CD4-positive, alpha-beta T cell treated with Interleukin-2 at 100 ng/mL for 4 hours (primary cell): ENCODE measurements at places on chromosomes 12 and 14.

DNA sequence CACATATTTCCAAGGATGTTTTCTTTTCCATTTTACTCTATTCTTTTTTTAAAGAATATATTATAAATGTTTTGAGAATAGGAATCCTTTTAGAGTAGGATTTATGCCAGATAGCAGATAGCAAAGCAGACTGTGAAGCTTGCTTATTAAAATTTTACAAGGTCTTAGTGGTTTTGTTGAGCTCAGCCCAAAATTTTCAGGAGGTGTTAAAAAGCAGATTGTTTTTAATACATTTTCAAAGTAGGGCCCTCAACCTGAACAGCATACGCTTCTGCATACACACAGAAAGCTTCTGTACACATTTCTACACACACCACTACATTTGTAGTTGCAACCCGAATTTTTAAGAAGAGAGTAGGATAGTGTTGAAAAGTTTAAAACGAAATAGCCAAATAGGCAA is 151.0 kb downstream of the EPS8 start:
- no peak for DNase-seq

GRCh38 chr12:3755898-3756297 is 3.0 kb upstream of the CRACR2A start:
- no peak for DNase-seq

- no peak for DNase-seq
Observed at GRCh38 chr14:58216544-58216943, 16.6 kb downstream of the ACTR10 start.

GRCh38 chr12:4439736-4440135 is 5.9 kb downstream of the FGF6 start:
- DNase-seq, result no peak

DNA sequence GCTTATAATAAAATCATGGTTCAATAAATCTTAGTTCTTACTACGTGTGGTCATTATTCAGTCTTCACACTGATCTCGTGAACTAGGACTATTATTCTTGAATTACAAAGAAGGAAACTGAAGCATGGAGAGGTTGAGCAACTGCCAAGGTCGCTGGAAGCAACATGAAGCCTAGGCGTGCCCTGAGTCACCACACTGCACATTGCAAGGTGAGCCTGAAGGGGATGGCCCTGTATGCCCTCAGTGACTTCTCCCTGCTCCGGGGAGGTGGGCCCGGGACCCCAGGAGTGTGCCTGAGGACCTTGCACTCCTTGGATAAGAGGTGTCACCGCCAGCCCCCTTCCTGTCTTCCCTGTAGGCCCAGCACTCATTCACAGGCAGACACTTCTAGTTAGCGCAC is 161.6 kb downstream of the CACNA1C start:
- no peak for DNase-seq

DNA sequence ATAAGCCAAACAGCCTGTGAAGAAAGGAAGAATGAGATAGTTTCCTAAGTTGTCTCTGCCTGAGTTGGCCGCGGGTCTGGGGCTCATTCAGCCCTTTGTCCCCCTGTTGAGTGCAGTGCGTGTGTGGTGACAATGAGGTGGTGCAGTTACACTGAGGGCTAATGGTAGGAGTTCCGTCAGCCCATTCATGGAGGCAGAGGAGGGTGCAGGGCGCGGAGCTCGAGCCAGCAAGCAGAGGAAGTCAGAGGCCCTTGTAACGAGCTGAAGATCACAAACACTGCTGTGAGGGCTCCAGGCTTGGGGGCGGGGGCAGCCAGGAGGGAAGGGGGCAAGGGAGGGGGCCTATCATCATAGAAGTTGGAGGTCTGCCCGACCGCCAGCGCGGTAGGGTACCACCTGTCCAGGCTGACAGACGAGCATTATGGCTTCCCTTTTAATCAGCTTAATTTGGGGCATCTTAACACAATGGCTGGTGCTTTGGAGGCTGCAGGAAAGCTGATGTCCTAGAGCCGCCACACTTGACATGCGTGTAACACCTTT is 20.5 kb downstream of the CCND2 start:
- DNase-seq, result peak; percentile 20

DNA sequence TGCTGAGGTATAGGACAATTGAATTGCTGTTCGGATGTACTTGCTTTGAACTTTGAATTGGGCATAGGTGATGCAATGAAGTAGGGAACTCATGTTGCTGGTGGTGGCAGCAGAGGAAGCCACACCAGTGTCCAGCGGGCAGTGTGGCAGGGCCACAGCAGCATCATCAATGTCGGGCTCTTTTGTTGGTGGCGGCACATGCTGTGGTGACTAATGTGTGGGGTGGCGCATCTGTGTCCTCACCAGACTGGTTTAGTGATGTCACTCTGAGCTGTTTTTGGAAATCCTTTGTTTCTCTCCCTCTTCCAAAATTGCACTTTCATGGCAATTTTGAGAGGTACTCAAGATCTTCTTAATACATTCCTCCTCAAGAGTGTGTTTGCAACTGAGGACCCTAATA is 187.6 kb downstream of the ETNK1 start:
- no peak for DNase-seq

DNA sequence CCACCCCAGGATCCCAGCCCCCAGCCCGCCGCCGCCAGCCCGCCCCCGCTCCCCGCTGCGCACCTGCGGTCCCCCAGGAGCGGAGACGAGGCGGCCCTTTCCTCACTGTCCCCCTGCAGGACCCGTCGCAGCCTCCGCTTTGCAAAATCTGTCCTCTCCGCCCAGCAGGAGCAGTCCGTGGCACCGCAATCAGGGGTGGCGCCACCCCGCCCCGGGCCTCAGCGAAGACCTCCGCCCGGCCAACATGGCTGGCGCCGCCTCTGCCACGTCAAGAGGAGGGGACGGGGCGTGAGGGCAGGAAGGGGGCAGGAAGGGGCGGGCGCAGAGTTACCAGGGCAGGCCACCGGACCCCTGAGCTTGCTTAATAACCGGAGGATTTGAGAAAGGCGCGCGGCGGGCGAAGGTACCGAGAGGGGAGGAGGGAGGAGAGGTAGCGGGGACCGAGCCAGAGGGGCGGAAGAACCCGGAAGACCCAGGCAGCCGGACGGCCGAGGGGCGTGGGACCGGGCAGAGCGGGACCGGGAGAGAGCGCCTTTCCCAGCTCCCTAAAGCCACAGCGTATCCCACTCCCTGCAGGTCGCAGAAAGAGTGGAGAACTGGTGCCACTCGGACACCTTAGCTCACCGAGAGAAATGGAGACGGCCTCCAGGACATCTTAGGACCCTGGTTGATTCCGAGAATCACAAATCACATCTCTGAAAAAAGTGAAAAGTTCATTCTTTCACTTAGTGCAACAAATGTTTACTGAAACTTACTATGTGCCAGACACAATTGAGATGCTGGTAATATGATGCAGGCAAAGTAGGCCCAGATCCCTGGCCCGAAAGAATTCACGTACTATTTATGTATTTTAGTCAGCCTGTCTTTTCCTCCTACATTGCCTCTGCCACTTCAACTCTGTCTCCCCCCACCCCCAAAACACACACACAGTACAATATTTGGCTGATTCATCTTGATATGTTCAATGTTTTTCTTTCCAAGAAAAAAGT is at the start of gene SEC23A:
Gene SEC23A, minus strand, starts transcription at position 267 of the 989 bp plus-strand sequence. CDS start 7,117 bp downstream, outside the sequence.
- DNase-seq, result peak; percentile 82

GRCh38 chr12:131112700-131113290 is 159.1 kb downstream of the ADGRD1 start:
- DNase-seq, result no peak

DNA sequence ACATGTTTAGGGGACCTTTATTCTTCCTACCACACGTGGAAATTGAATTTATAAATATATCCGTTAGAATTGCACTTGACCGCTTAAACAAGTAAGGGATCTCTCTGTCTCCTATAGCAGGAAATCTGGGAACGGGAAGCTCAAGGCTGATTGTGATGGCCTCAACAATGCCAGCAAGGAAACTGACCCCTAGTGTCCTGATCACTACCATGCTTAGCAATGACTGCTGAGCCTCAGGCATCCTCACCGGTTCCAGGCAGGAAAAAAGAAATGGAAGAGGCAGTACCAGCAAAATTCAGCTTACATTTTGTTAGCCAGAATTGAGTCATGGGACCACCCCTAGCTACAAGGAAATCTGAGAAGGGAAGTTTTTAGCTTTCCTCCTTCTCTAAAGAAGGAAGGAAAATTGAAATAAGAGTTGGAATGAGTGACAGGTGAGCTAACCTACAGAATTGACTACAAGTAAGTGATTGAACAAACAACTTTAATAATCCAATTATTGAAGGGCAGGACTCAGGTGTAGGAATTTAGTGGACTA is 43.9 kb upstream of the AMN1 start:
- no peak for DNase-seq

DNA sequence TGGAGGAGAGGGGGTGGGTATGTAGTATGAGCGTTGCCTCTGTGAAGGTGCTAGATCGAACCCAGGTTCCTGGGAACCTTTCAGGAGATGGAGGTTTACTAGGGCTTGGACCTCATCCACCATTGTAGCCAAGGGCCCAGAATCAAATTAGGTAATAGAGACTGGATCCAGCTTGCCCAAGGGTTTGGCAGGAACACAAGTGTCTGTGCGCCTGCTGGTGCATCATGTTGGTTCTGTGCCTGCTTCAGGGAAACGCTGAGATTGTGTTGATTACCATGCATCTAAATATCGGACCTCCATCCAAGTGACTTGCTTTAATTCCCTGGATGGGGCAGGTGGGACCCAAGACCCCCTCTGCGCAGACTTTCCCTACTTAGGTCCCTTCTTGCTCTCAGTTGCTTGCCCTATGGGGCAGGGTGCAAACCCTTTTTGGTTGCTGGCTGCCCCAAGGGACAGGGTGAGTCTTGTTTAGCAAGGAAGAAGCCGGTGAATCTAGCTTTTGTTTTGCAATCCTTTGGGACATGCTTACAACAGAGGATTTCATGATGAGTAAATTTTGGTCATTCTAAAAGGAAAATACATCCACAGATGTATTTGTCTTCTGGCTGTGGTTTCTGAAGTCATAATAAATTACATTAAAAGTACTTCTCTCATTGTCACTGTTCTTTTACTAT is 189.8 kb upstream of the PRICKLE1 start:
- DNase-seq, result no peak

- no peak for DNase-seq
Observed at GRCh38 chr12:95545303-95545702, 6.0 kb downstream of the USP44 start.

DNA sequence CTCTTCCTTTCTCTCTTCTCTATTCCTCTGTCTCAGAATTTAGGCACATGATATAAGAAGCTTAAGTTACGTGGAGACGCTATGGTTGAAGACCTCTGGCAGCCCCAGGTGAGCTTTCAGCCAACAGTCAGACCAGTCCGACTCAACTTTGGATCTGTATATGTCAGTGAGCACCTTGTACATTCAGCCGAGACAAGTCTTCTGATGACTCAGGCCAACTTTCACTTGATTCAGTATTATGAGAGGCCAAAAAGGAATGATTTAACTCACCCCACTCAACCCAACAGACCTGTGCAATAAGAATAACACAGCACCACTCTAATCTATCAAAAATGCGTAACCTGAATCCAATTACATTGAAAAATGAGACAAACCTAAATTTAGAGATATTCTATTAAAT is 47.5 kb upstream of the FOXG1 start:
- DNase-seq, result no peak

- DNase-seq, result no peak
Observed at GRCh38 chr14:32021341-32021740, 55.8 kb upstream of the ARHGAP5 start.

DNA sequence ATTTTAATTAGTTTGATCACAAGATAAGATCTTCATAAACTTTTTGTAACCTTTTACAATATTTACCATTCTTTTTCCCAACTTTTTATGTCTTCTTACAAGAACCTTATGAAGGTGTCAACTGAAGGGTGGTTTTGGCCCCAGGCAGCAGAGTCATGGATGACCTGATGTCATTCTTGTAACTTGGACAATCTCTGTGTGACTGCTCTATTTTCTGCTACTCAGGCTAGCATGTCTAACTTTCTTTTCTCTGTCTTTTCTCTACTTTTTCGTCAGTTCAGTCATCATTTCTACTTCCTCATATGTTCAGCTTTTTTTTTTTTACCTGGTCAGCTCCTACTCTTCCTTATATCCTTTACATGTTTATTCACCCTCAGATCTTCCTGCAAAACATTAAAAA is 150.7 kb upstream of the PTPRQ start:
- no peak for DNase-seq

DNA sequence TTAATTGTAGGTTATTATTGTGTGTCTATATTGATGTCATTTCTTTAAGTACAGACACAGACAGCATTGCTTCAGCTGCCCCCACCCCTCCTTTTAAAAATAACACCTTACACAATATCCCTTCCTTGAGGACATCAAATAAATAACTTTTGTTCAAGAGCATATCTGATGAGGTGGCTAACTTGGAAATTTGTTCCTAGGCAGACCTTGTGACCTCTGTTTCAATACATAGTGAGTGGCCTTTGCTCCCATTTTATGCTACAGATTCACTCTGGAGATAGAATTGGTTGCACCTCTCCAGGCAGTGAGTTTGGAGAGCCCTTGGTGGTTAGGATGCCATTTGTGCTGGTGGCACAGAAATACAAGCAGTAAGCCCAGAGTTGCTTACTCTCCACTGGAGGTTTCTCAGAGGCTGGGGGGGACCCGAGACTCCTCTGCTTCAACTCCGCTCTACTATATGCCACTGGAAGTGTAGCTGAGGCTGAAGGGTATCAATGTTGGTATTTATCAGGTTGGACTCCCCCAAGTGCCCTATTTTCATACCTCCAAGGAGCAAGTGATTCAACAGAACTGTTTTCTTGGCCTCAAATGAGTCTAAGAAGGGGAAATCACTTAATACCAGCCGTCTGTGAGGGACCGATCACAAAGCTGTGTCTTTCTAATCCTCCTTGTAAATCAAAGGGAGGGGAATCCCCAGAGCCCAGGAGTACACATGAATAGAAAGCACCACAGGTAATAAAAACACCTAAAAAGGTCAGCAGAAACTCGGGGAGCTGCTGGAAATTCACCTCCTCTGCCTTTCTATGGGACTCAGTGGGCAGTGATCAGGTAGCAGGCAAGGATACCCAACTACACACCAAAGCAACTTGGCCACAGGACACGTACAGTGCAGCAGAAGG is 463.1 kb downstream of the RAD51B start:
- peak; percentile 71 for DNase-seq

- no peak for DNase-seq
Observed at GRCh38 chr12:91219511-91219910, 36.9 kb upstream of the DCN start.

DNA sequence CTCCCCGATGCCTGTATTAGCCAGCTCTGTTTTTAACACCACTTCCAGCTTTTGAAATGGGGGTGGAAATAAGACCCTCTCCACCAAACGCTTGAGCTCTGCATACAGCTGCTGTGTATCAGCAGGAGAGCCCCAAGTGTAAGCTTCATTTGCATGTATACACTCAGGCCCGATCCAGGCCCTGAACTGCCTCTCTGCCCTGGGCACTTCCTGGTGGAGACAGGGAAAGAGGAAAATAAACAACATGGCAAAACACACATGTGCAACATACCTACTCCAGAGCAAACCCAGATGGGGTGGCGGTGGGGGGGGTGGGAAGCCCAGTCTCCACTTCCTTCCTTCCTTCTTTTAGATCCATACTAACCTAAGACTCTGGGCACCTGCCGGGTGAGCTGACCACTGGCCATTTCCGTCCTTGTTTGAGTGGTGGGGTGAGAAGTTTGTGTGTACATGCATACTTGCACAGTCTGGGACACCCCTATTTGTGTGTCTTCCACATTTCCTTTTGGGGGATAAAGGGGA is 55.3 kb downstream of the RBM19 start:
- no peak for DNase-seq
